ENCODE measurements at places on chromosomes 6 and 20. TPM values are rescaled to one million over a fixed set of nuclear protein-coding genes. Genes with fewer than 3 reads are reported as not detected.

Gene HSPA1B
- 147 TPM for total RNA-seq

Gene PTGIS
- total RNA-seq = 4.4 TPM

Gene FAM184A
- total RNA-seq = 8.7 TPM

Gene VARS1
- total RNA-seq = 229 TPM

Gene PPT2
- 20.1 TPM for total RNA-seq

Gene SLC35D3
- total RNA-seq = not detected

Gene ZC2HC1B
- total RNA-seq = not detected

Gene RAB44
- total RNA-seq = not detected

Gene KHDC1L
- total RNA-seq = not detected

Gene RAET1E
- total RNA-seq = 1.8 TPM

Gene PIGU
- total RNA-seq = 22.9 TPM

Gene SAMD10
- total RNA-seq = 8.8 TPM

Gene LY6G5B
- 21.2 TPM for total RNA-seq

Gene TAP1
- 74.7 TPM for total RNA-seq

Gene MROH8
- total RNA-seq = 1.8 TPM

Gene CCDC170
- not detected for total RNA-seq

Gene ISM1
- not detected for total RNA-seq

Gene BFSP1
- 6.9 TPM for total RNA-seq

Gene TTI1
- total RNA-seq = 26.6 TPM

Gene EEF1A2
- total RNA-seq = 178 TPM

Gene ESR1
- 0.03 TPM for total RNA-seq

Gene CLPSL1
- not detected for total RNA-seq

Gene RAB32
- total RNA-seq = 61.5 TPM

Gene UNC93A
- total RNA-seq = not detected

Gene ZBTB46
- 15.2 TPM for total RNA-seq

Gene CASS4
- 0.15 TPM for total RNA-seq

Gene SLC13A3
- 0.31 TPM for total RNA-seq

Gene OPRM1
- not detected for total RNA-seq

Gene BHLHE23
- total RNA-seq = not detected

Gene WTAP
- 112 TPM for total RNA-seq

Gene C20orf144
- total RNA-seq = not detected

Gene BMP7
- total RNA-seq = 11.5 TPM

Gene GGTLC1
- total RNA-seq = 0.18 TPM
